ENCODE measurements at places on chromosomes 13 and 19.

DNA sequence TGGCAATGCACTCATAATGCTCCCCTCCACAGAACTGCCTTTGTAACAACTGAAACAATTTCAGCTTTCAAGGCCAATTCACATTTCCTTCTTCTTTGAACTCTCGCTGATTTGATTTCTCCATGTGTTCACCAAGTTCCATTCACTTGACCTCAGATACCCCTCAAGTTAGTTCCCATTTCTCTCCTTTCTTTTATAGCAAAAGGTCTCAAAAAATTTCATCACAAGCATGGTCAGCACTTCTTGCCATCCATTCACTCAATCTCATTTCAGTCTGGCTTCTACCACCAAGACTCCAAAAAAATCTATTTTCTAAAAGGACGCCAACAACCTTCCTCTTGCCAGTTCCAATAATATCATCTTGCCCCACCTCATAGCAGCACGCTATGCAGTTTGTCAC, 135.7 kb downstream of the DIAPH3 start:
- DNase-seq, result no peak

- DNase-seq, result no peak
These were observed 110.9 kb downstream of the KL start for GRCh38 chr13:33127009-33127551.

- no peak for DNase-seq
These were observed at the start of gene SPINT2 for GRCh38 chr19:38264486-38265212. TSS of gene SPINT2 (plus strand) at chr19:38264573. CDS start at chr19:38264893, 320 bp downstream.

DNA sequence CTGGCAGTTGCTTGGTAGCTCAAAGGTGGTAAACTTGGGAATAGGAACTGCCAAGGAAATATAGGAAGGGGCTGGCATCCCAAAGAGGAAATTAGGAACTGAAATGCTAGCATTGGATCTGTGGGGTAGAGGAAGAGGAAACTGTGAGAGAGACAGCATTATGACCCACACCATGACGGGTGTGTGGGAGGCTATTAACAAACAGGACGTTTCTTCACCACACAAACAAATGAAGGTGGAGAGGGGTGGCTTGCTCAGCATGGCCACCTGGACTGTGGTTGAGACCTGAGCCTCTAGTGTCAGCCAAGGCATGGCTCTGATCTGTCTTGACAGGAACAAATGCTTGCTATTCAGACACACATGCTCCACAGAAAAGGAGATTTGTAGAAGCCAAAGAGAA, 178.2 kb downstream of the B3GLCT start:
- DNase-seq, result no peak

GRCh38 chr19:18366021-18366435, 19.9 kb upstream of the GDF15 start:
- no peak for DNase-seq

GRCh38 chr13:19685034-19685433, 51.6 kb downstream of the MPHOSPH8 start:
- DNase-seq, result no peak

DNA sequence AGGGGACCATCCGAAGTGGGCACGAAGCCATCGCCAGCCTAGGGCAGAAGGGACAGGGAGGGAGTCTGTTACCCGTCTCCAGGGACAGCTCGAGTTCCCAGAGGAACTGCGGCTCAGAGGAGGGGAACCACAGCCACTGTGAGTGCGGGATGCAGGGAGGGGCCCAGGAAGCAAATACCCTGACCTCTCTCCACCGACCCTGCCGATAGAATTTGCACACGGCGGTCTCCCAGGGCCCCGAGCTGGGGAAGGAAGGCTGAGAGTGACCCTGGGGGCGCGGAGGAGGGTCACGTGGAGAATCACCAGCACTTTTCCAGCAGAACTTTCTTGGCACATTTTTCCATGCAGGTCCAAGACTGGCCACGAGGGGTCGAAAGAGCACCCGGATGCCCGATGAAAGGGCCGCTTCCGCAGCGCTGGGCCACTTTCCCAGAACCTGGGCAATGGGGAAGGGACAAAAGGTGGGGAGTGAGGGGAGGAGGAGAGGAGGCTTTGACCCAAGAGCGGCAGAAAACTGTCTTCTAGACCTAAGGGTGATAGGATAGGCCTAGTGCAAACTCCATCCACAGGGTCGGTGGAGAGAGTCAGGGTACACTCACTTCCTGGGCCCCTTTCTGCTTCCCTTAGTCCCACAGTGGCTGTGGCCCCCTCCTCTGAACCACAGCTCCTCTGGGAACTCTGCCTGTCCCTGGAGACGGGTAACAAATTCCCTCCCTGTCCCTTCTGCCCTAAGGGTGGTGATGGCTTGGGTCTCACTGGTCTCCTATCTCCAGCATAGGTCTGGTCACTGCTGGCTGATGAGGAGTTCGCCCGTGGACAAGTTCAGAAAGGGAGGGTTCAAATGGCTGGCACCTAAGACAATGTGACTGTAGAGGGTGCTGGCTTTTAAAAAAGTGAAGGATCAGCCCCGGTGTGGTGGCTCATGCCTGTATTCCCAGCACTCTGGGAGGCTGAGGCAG, 5.3 kb upstream of the GPR4 start:
- DNase-seq, result peak; percentile 68

DNA sequence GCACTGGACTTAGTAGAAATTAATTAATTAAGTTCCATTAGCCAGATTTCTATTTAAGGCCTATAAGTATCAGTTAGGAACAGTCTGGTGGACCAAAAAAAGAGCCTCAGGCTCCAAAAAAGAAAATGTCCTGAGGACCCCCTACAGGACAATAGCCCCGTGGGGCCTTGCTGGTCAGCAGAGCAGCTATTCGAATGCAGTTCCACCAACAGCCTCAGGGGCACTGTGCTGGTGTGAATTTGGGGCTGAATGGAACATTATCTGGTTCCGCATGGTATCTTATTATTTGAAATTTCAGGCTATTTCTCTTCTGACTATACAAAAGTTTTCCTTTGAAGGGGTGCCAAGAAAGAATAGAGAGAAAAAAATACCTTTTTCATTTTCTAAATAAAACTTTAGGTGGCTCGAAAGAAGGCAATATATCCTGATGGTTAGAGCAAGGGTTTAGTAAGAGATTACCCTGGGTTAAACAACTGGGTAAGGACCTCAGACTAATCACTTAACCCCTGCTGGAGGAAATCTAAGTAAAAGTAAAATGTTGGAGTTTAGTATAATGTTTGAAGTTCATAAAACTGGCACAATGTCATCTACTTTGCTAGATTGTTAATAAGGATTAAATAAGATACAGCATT, 147.2 kb downstream of the MIPEP start:
- DNase-seq, result no peak

GRCh38 chr13:52994865-52995264, 33.7 kb upstream of the OLFM4 start:
- DNase-seq, result no peak

DNA sequence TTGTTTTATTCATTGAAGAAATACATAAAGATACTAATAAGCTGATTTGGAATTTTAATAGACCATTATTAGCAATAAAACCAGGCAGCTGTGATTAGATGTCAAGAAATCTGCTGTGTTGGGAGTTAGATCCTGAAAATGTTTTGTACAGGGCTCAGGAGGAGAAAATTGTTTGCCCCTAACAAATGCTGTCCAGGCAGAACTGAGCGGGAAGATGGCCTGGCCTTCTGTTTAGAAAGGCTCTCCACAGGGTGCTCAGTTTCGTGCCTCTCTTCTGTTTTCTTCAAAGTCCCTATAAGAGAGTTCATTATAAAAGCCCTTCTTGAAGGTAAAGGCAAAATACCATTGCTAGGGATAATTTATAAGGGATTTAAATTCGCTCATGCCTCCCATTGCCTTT, 64.1 kb downstream of the ERCC5 start:
- no peak for DNase-seq

GRCh38 chr19:42762789-42763188, 2.7 kb downstream of the PSG8 start:
- no peak for DNase-seq

GRCh38 chr19:38285567-38285966, 18.5 kb upstream of the C19orf33 start:
- peak; percentile 70 for DNase-seq

DNA sequence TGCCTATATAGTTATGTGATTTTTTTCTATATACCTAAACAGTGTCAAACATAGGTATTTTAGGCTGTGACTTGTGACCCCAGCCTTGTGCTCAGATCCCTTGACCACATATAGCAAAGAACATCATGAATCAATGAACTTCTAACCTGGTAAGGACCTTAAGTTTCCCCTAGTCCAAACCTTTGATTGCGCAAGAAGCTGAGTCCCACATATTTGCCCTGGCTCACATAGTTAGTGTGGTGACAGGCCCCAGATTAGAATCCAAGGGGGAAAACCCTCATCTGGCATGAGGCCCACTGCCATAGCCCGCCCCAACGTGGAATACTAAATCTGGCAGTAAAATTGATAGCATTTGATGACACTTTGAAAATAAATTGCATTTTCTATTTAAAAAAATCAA, 171.8 kb downstream of the MZT1 start:
- no peak for DNase-seq

GRCh38 chr13:42895776-42896175, 96.3 kb downstream of the EPSTI1 start:
- no peak for DNase-seq

- DNase-seq, result peak; percentile 72
These were observed 11.1 kb downstream of the PPP5C start for GRCh38 chr19:46357846-46358583.

- DNase-seq, result peak; percentile 8
These were observed 471 bp downstream of the DACH1 start for GRCh38 chr13:71866335-71867130.

GRCh38 chr19:54465426-54466109, 2.0 kb upstream of the LENG9 start:
- DNase-seq, result no peak

DNA sequence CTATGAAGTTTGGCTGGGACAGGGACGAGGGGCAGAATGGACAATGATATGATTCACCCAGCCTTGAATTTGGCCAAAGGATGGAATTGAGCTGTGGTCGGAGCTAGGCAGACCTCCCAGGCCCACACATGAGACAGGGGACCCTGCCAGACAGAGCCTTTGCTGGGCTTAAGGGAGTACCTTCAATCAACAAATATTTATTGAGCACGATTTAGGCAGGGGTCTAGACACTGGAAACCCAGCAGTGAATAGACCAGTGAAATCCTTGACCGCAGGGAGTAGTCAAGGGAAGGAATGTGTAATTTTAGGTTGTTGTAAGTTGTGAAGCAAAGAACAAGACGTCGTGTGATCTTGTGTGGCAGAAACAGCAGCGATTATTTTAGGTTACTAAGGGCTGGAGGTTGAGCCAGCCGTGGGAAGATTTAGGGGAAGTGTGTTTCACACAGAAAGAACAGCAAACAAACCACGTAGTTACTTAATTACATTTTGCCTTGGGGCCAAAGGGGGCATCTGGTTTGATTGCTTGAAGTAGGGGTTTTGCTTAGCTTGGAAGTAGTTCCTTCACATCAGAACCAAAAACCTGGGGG, 16.9 kb upstream of the AP1M2 start:
- DNase-seq, result no peak

DNA sequence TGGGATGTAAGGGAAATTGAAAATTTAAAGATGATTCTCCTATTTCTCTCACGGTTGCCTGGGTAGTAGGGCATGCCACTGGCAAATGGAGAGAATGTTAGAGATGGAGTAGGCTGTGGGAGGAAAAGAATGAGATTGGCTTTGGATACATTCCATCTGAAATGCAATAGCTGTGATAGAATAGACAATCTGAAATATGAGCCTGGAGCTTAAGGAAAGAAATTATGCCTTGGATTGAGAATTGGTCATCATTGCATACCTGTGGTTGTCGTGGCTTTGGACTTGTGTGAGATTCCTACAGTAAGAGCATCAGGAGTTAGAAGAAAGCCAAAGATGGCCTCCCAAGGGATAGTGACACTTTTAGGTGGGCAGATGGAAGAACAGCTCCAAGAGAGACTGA, 305.1 kb upstream of the SLC10A2 start:
- DNase-seq, result peak; percentile 75

GRCh38 chr13:105247830-105248229, 1287.6 kb downstream of the EFNB2 start:
- no peak for DNase-seq

DNA sequence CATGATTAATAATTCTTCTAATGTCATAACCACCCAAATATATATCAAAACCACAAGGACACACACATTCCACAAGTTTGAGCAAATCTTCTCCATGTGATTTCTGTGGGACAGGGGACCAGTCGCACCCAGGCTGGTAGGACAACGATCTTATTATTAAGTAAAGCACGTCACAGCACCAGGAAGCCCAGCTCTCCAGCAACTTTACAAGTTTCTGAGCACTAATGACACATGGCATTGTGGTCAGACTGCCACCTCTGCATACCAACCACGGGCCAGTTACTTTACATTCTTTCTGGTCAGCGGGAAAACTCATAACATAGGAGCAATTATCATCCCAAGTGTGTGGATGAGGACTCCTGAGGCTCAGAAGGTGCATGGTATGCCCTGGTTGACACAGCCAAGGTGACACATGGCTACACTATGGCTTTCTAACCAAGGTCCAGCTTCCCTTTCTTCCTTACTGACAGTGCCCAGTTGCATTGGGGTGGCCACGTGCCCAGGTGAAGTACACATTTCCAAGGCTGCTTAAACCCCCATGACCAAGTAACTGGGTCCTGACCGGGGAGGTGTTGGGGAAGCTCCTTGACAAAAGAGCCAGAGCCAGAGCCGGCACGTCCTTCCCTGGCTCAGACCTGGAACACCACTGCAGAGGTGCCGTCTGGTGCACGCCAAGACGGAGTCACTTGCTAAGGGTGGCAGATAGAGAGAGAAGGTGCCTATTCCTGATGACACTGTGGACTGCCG, 27.4 kb downstream of the LATS2 start:
- DNase-seq, result peak; percentile 78

DNA sequence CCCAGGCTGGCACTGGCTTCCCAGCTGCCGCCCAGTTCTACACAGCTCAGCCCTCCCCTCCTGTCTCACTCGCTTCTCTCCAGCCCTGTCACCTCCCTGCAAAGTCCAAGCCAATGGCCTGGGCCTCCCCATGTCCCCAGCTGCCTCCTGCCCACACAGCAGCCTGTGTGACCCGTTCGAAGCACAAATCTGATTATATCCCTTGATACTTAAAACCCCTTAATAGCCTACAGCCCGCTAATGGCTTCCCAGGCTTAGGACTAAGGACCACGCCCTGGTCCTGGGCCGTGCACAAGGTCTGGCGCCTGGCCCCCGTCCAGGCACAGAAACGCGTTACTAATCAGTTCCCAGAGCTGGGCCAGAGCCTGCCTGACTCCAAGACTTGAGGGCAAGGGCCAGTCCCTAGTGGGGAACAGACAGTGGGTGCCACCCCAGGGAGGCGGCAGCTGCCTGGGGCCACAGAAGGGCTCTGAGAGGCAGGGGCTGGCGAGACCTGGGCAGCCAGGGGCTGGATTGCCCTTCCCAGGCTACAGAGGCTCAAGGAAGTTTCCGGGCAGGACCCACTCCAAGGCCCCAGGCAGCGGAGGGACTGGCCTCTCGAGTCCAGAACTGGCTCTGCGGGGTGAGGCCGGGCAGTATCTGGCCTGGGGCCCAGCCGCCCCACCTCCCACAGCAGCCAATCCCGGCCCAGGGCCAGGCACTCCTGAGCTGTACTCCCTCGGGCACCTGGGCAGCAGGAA, 10.4 kb downstream of the XAB2 start:
- no peak for DNase-seq

GRCh38 chr19:6228551-6229215, 51.1 kb downstream of the MLLT1 start:
- DNase-seq, result peak; percentile 58

Data from fibroblast of skin of back (primary cell).